ENCODE measurements at places on chromosomes 5 and 9.

DNA sequence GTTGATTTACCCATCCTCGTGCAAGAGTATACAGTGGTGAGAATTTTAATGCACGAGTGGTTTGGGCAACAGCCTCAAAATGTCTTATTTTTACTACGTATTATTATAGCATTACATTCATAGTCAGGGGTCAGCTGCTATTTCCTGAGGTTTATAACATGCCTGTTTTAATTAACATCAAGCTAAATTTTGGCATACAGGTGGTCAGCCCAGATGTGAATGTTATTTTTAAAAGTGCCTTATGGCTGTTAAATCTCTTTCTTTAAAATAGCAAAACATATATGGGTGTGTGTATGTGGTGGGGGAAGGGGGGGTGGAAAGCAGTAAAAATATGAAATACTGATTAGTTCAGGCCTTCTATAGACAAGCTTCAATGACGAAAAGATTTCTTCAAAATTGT, 424.5 kb upstream of the CLINT1 start:
- no peak for DNase-seq

DNA sequence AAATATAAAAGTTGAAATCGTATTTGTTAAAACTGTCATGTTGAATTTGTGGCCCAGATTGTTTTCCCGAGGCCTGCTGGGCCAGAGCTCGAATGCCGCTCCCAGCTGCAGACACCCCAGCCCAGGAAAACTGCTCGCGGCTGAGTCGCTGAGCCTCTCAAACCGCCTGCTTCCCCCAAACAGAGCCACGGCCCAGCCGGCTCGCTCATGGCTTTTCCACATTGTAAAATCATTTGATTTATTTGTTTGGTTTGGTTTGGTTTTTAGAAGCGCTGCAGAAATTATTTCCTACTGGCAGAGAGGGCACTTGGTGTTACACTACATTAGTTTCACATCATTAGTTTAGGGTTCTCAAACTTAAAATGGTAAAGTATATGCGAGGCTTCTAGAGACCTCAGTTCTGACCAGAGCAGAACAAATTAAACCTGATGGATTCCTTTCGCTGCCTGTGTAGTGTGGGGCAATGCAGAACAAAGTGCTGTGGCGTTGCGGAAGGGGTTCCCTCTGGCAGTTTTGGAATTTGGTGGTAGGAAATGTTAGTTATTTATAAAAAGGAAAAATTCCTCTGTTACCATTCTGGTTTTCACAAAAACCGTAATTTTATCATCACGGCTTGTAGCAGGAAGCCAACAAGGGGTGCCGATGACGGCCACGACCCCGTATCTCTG, 156.5 kb upstream of the PITX1 start:
- no peak for DNase-seq

DNA sequence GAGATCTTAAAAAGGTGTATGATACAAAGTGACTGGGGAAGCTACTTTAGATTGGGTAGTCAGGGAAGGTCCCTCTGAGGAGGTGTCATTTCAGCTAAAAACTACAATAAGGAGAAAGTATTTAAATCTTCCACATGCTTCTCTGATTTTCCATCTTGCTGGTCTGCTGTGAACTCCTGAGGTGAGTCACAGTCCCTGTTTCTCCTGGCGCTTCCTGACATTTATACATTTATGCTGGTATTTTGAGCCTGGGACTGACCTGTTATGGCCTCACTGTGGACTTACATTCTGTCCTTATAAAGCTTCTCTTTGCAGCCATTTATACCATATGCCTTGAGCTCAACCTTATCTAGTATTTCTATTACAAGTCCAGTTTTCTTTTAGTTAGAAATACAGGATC, 95.1 kb downstream of the MED27 start:
- no peak for DNase-seq

GRCh38 chr9:138098908-138099791, 221.6 kb downstream of the CACNA1B start:
- no peak for DNase-seq

- no peak for DNase-seq
These were observed 55.8 kb downstream of the GNAQ start for GRCh38 chr9:77975806-77976205.

DNA sequence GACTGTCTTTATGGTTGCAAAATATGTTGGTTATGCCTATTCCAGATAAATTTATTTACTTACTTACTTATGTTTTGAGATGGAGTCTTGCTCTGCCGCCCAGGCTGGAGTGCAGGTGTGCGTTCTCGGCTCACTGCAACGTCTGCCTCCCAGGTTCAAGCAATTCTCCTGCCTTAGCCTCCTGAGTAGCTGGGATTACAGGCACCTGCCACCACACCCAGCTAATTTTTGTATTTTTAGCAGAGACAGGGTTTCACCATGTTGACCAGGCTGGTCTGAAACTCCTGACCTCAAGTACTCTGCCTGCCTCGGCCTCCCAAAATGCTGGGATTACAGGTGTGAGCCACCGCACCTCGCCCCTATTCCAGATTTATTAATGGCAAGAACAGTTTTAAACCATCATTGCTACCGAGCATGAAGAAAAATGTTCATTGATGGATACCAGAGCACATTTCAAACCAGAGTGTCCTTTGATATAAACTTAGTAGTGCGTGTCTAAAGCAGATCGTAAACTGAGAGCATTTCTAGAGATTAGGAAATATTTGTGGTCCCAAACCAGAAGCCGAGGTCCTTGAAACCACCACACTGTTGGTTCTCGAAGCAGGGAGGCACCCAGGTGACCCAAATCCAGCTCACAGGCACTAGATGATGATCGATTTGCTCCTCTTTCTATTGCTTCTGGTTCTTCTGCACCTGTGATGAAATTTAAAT, 85.2 kb downstream of the GRAMD2B start:
- no peak for DNase-seq

DNA sequence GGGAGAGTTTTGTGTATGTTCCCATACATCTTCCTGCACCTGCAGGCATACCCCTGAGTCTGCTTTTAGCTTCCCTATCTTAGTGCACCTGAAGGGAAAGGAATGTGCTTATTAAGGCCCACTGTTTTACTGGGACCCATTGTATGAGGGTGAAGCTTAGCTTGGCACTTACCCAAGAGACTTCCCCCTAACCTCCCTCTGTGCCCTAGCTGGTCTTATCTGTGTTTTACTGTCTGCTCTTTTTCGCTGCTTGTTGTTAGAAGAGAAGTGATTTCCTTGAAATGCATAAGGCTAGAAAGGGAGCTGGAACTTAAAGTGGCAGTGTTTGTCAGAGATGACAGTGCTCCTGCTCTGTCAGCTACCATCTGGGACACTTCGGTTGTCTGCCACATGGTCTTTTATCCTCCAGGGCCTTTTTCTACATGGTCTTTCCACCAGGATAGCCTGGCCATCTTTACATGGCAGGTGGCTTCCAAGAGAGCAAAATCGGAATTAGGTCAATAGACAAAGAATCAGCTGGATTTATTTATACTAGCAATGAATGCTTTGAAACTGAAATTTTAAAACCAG, 122.5 kb upstream of the SLC44A1 start:
- no peak for DNase-seq

DNA sequence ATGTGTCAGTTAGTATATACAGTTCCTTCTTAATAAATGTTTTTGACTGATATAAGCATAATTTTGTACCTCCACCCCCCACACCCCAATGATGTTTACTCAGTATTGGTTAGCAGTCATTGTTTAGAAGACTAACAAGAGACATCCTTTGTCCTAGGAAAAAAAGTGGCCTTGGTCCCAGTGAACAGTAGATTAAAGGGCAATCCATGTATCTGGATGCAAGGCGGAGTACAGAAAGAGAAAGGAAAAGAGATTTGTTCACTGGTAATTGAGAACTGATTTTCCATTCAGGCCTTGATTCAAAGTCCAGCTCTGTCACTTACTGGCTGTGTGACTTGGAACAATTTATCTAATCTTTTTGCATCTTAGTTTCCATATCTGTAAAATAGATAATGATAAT, 4.6 kb downstream of the RALGPS1 start:
- no peak for DNase-seq

DNA sequence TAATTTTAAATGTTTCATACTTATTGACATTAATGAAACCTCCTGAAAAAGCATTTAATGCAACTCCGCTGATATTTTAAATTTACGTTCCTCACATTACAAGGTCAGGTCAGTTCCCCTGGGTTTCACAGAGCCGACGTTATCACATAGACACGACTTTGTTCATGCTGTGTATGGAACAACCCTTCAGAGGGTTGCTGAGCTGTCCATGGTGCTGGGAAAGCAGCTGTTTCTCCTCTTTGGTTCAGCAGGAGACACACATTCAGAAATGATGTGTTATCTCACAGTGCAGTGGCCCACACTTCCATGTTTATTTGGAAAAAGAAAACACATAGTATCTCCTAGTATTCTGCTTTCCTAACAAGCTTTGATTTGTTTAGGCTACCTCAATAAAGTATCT, 53.5 kb downstream of the PPP2R2B start:
- no peak for DNase-seq

DNA sequence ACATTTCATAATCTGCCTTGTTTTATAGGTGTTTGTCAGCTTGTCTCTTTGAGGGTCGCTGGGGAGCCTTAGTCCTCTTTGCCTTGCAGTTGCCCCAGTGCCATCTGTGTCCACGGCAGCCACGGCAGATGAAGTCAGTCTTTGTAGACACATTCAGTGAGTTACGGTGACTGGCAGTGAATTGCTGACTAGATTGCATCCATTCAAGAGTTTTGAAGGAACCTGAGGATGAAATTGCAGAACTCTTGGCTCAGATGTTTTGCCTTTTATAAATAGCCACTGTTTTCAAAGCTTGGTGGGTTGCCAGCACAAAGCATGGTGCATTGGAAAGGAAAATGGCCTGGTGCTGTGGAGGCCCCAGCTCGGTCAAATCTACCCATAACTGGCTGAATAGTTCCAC, 125.6 kb downstream of the TRIO start:
- DNase-seq: no peak

GRCh38 chr5:143524338-143524945, 121.0 kb upstream of the NR3C1 start:
- no peak for DNase-seq

Data from CD4-positive, alpha-beta T cell (primary cell).